ENCODE measurements at places on chromosomes 7 and 10. TPM values are rescaled to one million over a fixed set of nuclear protein-coding genes. Genes with fewer than 3 reads are reported as not detected.

DNA sequence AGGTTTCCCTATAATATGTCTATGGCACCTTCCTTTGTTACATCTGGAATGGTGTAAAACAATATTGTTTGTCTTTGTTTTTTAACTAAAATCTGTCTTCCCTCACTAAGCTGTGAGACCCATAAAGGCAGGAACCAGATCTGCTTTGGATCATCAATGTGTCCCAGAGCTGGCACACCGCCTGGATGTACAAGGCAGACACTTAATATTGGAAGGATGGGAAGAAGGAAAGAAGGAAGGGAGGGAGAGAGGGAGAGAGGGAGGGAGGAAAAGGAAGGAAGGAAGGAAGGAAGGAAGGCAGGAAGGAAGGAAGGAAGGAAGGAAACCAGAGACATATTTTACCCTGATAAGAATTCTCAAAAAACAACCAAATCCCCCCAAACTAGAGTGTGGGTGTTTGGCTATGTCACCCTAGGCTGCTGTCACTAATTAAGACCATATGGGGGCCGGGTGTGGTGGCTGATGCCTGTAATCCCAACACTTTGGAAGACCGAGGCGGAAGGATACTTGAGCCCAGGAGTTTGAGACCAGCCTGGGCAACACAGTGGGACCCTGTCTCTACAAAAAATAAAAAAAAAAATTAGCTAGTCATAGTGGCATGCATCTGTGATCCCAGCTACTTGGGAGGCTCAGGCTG is 59.6 kb downstream of the SH3PXD2A start:
- H3K4me3 ChIP-seq = no peak overlapping the region
- peaks cover 14% of the 10 kb centered on the region for H3K4me1 ChIP-seq

DNA sequence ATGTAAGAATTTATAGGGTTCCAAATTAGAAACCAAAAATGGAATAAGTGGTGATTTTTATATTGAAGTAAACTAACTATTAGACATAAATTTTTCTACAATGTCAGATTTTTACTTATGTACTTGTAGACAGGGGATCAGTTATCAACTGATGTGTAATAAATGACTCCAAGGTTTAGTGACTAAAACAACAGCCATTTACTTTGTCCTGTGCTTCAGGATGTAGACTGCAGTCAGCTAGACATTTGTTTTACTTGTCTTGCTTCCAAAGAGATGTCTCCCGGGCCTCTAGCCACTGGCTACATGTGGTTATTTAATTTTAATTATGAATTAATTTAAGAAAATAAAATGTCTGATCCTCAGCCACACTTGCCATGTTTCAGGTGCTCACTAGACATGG is 249.7 kb upstream of the IGFBP3 start:
- H3K27ac ChIP-seq = no peak overlapping the region
- no peaks in the 10 kb centered on the region for H3K4me1 ChIP-seq
- H3K4me3 ChIP-seq = no peak overlapping the region
- no peaks in the 10 kb centered on the region for H3K27me3 ChIP-seq
- no peak for DNase-seq

GRCh38 chr7:136293272-136293671 is 316.1 kb upstream of the MTPN start:
- H3K36me3 ChIP-seq = no peaks in the 10 kb centered on the region
- H3K4me1 ChIP-seq = no peaks in the 10 kb centered on the region

DNA sequence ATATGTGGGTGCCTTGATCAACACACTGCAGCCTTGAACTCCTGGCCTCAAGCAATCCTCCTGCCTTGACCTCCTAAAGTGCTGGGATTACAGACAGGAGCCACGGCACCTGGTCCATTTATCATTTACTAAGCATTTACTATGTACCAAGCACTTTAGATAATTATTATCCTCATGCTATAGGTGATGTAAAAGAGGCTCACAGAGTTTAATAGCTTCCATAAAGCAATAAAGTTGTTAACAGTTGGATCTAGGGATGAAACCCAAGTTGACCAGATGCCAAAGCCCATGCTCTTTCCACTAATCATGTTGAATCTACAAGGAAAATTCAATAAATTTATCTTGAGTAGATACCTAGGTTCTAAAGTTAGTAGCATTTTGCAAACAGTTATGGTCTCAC is 5.0 kb downstream of the NAPEPLD start:
- no peak overlapping the region for H3K27ac ChIP-seq
- no peaks in the 10 kb centered on the region for H3K36me3 ChIP-seq
- no peak overlapping the region for H3K4me3 ChIP-seq
- H3K27me3 ChIP-seq = no peaks in the 10 kb centered on the region

- no peaks in the 10 kb centered on the region for H3K36me3 ChIP-seq
- H3K27me3 ChIP-seq = peaks cover 4% of the 10 kb centered on the region
- no peaks in the 10 kb centered on the region for H3K4me1 ChIP-seq
- no peak overlapping the region for H3K4me3 ChIP-seq
These were observed 15.1 kb upstream of the LIPM start for GRCh38 chr10:88787463-88787862.

DNA sequence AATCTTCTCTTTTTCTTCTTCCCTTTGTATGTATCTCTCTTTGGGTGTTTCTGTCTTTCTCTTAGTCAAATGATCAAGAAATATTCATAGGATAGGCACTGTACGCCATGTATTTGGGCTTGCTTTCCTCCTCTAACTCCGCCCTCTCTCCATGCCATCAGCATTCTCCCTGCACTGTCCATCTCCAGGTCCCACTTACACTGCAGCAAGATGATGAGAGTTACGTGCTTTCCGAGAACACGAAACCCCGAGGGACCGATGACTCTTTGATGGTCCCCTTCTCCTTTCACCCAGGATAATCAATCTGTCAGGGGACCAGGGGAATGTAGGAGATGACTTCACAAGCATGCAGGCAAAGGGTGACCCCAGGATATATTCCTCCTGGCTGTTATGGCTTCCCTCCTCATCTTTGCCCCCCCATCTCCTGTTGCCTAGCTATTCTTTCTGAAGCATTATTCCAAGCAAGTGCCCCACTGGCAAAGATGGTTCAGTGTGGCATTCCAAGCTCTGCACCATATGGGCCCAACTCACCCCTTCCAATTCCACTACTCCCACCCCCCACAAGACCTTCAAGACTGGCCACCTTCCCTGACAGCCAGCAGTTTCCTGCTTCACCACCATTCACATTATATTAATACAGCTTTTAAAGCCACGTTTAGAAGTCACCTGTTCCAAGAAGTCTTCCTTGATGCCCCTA is 40.0 kb downstream of the HIF1AN start:
- H3K4me1 ChIP-seq = no peaks in the 10 kb centered on the region
- H3K36me3 ChIP-seq = no peaks in the 10 kb centered on the region
- no peak overlapping the region for H3K4me3 ChIP-seq
- H3K27me3 ChIP-seq = peaks cover 71% of the 10 kb centered on the region

DNA sequence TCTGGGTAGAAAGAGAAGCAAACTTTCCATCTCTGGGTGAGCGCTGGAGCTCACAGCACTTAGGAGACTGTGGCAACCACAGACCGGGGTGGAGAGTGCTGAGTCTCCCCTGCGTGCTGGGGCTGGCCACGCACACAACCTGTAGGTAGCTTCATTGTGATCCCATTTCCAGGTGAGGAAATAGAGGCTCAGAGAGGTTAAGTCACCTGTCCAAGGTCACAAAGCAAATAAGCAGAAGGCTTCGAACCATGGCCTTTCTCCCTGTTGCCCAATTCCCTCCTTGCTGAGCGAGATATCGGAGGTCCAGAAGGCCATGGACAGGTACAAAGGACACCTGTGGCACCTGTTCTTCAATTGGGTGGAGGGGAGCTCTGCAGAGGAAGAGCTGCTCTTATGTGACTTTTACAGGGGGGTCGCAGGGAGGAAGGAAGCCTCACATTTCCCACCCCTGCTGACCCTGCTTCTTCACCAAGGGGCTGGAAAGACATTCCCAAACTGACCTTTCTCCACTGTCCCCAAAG is 39.4 kb downstream of the ZCCHC24 start:
- H3K27ac ChIP-seq = peak overlapping the region; percentile 89
- H3K36me3 ChIP-seq = no peaks in the 10 kb centered on the region
- no peak overlapping the region for H3K4me3 ChIP-seq

- H3K4me3 ChIP-seq = no peak overlapping the region
- H3K4me1 ChIP-seq = no peaks in the 10 kb centered on the region
- no peak overlapping the region for H3K27ac ChIP-seq
- no peak for DNase-seq
These were observed 398.9 kb downstream of the DGKB start for GRCh38 chr7:14503623-14504022.

The DMBT1 gene
- total RNA-seq = 0.05 TPM

The C7orf57 gene
- total RNA-seq = not detected
